ENCODE measurements at places on chromosomes 2 and 18. TPM values are rescaled to one million over a fixed set of nuclear protein-coding genes. Genes with fewer than 3 reads are reported as not detected.
A peak's percentile ranks its signal among the peaks of the same experiment; 100 is the strongest.

The IRS1 gene
- 1.7 TPM for total RNA-seq

The OBSL1 gene
- total RNA-seq: 0.48 TPM

The MAL gene
- total RNA-seq: 1.8 TPM

The CWC22 gene
- total RNA-seq: 22.1 TPM

The PTPRN gene
- not detected for total RNA-seq

The MATN3 gene
- not detected for total RNA-seq

The SIX2 gene
- not detected for total RNA-seq

The PRKAG3 gene
- not detected for total RNA-seq

The CCDC178 gene
- total RNA-seq: not detected

The LYPD6 gene
- total RNA-seq: not detected

The SMAD4 gene
- total RNA-seq: 64.5 TPM

The TRIM54 gene
- total RNA-seq: not detected

The FBLN7 gene
- total RNA-seq: not detected

GRCh38 chr2:143603035-143603655, 473.9 kb downstream of the ARHGAP15 start:
- no peak for DNase-seq

GRCh38 chr2:215787565-215788178, 225.7 kb downstream of the MREG start:
- no peak for DNase-seq

GRCh38 chr2:118774458-118775133, 72.9 kb downstream of the EN1 start:
- no peak for DNase-seq

GRCh38 chr2:185787227-185788145, 48.9 kb downstream of the FSIP2 start:
- DNase-seq: no peak

DNA sequence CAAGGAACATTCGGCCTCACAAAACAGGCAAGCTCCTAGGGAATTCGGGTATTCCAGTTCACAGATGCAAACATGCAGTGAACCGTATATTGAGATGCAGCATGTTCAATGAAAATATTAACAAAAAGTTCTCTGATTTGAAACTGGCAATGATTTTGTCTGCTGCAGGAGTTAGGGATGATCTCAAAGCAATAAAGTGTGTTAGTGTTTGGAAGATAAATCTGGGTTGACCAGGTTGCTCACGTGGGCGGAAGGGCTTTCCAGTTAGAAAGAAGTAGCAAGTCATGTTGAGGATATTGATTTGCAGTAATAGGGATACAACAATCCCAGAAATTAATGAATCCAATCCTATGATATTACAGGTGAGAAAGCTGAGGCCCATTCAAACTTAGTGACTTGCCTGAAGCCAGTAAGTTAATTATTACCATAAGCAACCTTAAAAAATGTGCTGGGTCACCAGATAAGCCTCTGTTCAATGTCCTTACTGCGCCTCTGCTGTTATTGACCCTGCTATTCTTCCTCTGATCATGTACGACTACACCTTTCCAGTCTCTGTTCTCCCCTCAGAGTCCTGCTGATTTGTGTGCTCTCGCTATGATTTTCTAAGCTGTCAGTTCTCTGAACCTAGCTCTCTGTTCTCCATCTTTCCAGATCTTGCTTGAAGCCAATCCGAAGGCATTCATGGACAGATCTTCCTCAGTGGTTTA, 370.8 kb downstream of the DSEL start:
- no peak for DNase-seq

- DNase-seq: no peak
Observed at GRCh38 chr2:231664727-231665126, 43.6 kb upstream of the PTMA start.

- DNase-seq: no peak
Observed at GRCh38 chr2:197191940-197192322, 118.6 kb downstream of the ANKRD44 start.

DNA sequence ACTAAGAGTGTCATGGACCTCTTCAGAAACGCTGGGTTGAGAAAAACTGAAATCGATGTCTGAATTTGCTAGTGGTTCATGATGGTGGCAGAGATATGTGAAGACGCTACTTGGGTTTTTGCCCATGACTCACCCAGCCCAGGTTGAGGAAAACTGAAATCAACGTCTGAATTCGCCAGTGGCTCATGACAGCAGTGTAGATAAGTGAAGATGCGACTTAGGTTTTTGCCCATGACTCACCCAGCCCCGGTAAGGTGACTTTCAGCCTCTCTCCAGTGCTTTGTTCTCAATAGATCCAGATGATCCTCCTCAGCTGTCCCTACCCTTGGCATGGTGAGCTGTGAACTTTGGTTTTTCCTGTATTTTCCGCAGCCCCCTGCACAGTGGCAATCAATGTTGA, 105.3 kb upstream of the SIX3 start:
- DNase-seq: peak; percentile 81

DNA sequence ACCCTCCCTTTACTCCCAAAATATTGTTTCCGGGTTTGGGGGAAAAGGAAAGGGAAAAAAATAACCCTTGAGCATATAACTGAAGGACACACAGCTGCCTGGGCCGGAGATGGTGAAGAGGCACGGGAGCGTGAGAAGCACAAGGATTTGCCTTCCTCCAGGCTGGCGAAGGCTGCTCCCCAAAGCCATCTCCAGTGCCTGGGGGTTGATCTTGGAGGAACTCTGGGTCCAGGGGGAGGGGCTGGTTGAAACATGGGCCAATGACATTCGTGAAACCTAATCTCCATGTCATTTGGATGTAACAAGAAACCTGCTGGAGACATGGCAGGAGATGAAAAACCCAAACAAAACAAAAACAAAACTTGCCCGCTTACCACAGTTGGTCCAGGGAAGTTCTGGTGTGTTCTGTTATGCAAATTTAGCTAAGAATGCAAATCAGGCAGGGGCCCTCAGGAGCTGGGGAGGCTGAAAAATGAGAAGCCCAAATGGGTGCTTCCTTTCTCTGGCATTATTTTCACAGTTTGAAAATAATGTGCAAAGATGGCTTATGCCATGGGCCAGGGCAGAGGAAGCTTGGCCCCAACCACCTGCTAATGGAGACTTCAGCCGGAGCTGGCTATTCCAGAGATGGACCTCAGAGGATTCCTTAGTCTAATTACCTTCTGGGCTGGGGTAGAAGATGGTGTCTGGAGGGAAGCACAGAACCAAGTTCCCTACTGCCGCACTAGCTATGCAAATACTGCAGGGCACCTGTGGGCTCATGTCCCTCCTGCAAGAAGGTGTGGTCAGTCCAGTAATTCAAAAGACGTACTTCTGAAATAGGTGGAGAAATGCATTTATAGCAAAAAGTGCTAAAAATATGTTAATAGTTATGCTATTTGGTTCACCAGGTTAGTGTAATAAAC, 180.9 kb downstream of the BCL2 start:
- peak; percentile 94 for DNase-seq

- DNase-seq: no peak
Observed at GRCh38 chr18:9906481-9906880, 7.3 kb upstream of the VAPA start.

DNA sequence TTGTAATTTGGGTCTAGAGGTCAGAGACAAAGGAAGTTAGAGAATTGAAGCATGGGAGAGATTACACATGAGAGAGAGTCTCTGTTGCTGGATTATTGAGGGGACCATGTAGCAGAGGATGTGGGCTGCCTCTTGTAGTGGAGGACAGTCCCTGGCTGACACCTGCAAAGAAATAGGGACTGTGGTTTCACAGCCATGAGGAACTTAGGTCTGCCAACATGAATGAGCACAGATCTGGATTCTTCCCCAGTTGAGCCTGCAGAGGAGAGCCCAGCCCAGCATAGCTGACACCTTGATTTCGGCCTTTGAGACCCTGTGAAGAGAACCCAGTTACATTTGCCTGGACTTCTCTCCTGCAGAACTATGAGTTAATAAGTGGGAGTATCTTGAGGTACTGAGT, 179.5 kb upstream of the TWIST2 start:
- no peak for DNase-seq

DNA sequence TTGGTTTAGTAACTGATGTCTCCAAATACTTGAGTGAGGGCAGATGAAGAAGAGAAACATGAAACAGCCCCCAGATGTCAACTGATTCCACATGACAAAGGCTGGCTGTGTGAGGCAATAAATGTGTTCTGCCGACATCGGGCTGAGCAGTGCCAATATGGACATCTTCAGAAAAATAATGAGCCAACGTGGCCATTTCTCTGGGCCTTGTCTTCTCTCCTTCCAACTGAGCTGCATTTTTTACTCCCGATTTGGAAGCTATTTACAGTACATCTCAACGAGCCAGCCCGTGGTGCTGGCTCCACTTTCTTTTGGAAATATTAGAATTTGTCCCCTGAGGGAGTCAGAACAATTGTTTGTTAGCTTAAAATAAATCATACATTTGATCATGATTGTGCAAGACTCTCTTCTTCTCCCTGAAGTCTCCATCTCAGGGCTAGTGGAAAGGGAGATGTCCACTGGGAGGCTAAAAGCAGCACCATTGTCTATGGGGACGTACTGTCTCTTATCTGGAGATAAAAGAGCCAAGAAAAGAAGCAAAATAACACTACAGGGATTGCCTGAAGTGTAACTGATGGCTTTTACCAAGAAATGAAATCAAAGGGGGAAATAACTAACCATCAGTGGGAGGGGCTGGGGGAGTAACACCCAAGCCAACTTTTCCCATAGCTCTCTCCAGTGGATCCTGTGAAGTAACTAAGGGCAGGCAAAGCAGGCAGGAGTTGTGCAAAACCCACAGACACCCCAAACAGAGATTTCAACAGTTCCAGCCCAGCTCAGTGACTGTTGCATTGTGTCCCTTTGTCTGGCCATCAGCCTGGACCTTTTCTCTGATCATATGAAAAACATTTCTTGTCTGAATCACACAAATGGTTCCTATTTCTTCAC, 114.8 kb downstream of the RDH14 start:
- DNase-seq: no peak

DNA sequence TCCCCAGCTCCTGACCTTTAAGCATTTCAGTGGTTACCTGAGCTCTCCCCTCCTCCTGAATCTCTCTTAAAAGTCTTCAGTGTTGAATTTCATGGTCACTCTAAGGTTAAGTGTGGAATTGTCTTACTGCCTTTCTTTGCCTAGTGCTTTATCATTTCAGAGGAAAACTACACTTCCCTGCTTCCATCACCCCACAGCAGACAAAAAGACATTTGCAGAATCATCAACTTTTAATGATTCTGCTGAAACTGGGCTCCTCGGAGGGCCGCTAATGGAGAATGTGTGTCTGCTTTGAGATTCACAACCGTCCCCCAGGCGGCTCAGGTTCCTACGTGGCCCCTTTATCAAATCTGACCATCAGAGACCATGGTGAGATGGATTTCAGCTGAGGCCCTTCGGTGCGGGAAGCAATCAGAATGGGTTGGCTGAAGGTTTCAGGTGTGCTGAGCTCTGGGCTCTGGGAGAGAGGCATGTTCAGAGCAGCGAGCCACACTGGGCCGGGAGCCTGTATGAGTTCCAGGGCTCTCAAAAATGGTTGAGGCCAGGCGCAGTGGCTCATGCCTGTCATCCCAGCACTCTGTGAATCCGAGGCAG, 41.9 kb upstream of the TBC1D8 start:
- no peak for DNase-seq

DNA sequence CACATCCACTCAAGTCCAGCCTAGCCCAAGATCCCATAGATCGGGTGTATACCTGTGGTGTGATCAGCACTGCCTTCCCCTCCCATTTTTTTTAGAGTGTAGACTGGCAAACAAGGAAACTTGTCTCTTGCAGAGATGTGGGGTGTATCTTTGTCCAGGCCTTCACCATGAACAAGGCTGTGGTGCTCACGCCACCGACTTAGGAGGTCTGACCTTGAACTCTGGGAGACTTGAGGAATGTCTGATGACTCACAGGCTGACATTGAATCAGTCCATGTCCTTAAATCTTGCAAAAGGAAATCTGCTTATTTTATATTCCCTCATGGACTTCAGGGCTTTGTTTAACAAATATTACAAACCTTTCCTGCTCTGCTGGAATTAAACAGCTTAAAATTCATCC, 4.5 kb upstream of the CTIF start:
- no peak for DNase-seq

- no peak for DNase-seq
Observed at GRCh38 chr2:150449856-150450255, 37.6 kb downstream of the RND3 start.

GRCh38 chr2:168912466-168912865, 11.4 kb downstream of the G6PC2 start:
- no peak for DNase-seq

DNA sequence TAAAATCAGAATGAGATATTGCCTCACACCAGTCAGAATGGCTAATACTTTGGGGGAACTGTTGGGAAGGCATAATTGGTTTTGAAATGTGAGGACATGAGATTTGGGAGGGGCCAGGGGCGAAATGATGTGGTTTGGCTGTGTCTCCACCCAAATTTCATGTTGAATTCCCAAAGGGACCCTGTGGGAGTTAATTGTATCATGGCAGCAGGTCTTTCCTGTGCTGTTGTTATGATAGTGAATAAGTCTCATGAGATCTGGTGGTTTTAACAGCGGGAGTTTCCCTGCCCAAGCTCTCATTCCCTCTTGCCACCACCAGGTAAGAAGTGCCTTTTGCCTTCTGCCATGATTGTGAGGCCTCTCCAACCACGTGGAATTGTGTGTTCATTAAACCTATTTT, 59.6 kb downstream of the CSRNP3 start:
- DNase-seq: no peak

DNA sequence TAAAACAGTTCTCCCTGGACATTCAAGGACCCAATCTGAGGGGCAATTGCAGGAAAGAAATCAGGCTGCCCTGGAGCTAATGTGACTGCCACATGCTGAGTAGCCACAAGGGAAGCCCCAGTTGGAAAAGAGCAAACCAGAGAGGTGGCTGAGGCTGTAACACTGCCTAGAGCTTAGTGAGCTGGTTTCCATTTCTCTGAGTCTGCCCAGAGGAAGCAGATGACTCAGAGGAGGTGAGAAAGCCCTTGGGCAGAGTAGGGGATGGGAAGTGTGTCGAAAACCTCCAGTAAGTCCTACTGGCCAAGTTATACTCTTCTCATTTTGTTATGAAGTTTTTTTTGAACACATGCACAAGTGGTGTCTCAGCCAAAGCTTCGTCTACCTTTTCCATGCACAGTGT, 753.0 kb downstream of the CNTNAP5 start:
- DNase-seq: no peak

DNA sequence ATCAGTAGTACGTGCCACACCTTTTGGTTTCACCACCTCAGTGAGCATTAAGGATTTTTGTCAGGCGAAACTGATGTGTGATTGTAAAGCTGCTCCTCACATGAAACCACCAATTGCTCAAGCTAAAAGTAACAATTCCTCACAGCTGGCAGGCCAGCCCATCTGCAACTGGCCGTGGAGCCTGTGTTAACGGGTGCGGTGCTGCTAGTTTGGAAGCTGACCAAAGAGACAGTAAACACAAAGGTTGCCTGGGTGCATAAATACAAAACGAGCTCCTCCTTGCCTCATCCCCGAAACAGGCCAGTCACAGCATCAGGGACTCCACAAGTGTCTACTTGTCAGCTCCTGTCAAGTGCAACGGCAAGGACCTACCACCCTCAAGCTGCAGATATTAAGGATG, 32.0 kb downstream of the LGALSL start:
- DNase-seq: no peak
